ENCODE measurements at places on chromosomes 3 and 15.

DNA sequence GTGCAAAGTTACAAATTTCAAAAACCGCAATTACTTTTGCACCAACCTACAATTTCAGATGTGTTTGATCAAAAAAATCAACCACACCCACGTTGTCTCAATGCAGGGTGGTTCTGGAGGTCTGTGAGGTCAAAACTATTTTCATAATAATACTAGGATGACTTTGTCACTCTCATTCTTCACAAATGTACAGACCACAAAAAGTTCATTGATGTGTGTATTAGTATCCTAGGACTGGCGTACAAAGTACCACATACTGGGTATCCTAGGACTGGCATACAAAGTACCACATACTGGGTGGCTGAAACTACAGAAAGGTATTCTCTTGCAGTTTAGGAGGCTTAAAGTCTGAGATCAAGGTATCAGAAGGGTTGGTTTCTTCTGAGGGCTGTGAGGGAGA, 13.0 kb downstream of the SUCLG2 start:
- no peak for DNase-seq

- no peak for DNase-seq
These were observed 137.4 kb downstream of the NR1I2 start for GRCh38 chr3:119918992-119919933.

- DNase-seq: no peak
These were observed at the start of gene PDE8A for GRCh38 chr15:84981711-84982300. TSS of gene PDE8A (plus strand) at chr15:84981856. CDS start at chr15:84982163, 307 bp downstream.

DNA sequence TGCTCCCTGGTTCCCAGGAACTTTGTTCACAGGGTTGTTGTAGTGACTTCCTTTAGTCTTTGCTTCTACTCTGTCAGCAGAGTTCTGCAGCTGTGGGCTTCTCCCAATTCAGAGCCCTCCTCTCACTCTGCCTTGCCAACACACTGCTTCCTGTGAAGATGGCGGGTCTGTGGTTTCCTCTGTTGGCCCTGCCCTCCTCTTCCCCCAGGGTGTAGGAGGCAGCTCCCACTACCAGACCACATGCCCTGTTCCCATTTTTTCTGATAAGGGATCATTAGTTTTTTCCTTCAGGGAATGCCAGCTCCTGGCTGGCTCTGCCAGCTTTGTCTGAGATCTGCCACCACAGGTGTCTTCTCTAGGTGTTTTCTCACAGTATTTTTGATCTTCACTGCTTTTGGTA, 12.7 kb downstream of the SPSB4 start:
- DNase-seq: no peak

DNA sequence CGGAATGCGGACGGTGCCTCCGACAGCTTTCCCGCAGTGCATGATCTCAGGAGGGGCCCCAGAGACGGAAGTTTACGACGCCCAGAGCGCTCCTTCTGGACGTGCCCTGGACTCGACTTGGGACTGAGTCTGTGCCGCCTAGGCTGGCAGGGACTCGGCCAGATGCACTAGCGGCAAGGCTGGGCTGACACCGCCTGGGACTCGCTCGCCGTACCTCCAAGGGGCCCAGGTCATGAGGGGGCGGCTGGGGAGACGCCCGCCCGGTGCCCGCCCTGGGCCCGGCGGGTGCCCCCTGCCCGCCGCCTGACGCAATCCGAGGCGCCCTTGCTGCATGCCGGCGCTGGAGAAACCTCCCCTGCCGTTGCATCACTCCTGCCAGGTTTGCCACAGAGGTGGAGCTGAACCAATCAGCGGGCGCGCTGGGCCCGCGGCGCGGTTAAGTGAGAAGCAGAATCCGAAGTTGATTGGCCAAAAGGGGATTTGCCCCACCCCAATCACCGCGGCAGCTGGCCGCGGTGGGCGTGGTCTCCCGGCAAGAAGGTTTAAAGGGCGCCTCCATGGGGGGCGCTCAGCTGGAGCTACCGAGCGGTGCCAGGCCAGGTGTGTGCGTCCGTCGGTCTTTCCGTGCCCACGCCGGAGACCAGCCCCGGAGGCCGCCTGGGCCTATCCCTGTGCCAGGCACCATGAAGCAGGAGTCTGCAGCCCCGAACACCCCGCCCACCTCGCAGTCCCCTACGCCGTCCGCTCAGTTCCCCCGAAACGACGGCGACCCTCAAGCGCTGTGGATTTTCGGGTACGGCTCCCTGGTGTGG, at the start of gene CHAC1:
CHAC1 (plus strand) TSS at position 571 of the 812 bp plus-strand sequence; CDS start at position 684, 113 bp downstream.
- no peak for DNase-seq

GRCh38 chr3:143065364-143065763, 54.2 kb upstream of the CHST2 start:
- DNase-seq: no peak

DNA sequence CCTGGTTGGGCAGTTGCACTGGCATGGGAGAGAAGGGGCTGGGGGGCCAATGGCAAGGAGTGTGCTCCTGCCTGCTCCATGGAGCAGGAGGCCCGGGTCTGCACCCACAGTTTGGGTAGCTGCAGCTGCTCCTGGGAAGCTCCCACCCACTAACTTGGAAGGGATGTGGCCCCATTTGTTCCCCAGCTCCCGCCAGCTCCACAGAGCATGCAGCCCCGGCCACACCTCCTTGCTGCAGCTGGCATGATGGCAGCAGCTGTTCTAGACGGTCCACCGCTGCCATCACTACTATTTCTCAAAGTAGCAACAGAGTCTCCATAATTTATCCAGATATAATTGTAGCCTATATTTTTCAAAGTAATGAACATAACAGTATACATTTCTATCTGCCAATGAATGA, 65.8 kb downstream of the PIK3CB start:
- DNase-seq: no peak

GRCh38 chr15:76339305-76340197, 3.0 kb downstream of the ISL2 start:
- DNase-seq: no peak

DNA sequence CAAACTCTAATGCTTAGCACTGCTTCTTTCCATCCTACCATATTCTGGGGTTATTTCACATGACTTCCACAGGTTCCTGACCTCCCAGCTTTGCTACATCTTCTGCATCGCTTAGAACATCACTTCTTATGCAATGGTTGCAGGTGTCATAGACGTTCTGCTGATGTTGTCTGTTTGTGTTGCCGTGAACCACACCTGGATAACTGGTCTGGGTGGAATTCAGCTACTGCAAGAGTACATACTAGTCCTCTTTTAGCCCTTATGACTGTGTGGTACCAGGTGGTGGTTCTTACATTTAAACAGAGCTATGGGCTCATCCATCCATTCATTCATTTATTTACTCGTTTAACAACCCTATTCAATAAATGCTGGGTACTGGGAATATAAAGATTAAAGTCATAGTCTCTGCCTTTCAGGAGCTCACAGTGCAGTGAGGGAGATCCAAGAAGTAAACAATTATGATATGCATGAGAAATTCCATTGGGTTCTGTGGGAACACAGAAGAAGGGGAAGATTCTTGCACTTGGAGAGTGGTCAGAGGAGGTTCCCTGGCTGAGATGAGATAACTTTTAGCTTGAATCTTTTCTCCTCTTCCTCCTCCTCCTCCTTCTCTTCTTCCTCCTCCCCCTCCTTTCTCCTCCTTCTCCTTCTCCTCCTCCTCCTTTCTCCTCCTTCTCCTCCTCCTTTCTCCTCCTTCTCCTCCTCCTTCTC, 30.8 kb downstream of the TMEM45A start:
- no peak for DNase-seq

DNA sequence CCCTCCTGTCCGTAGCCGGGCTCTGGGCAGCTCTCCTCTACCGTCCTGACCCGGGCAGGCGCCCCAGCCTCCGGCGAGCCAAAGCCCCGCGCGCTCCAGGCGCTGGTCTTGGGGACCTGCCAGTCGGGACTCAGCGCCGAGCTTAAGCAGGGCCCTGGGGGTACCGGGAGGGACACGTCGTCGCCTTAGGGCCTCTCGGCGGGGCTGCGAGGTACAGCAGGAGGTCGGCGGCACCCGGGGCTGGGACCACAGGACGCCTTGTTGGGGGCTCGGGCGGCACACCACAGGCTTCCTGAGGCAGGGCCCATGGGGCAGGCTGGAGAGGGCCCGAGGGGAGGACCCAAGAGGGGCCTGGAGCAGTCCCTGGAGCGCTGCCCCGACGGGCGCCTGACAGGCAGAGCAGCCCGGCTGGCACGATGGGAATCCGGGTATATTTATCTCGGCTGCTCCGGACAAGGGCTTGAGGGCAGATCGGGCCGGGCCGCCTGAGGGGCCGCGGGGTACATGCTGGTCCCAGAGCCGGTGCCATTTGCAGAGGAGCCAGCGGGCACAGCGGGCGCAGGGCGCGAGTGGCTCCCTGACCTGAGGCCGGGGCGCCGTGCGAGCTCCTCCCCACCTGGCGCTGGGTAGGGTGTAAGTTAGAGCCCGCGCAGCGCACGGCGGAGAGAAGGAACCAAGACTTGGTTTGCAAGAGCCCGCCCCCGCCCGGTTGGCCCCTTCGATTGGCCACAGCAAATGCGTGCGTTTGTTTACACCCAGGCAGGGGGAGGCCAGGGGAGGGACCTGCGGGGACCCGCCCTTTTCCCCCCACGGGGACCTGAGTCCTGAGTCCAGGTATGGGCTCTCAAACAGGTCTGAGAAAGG, 574 bp downstream of the SLC38A3 start:
- no peak for DNase-seq
